Dermis microvascular lymphatic vessel endothelial cell (primary cell): ENCODE measurements at places on chromosomes 1 and 21. TPM values are rescaled to one million over a fixed set of nuclear protein-coding genes. Genes with fewer than 3 reads are reported as not detected.

Gene ACKR1
- under 0.01 TPM in 1 of 2 replicates, not detected in the other for total RNA-seq

Gene ERICH3
- not detected in 2 replicates for total RNA-seq

Gene SLC44A5
- 1.0 and 4.6 TPM in 2 replicates for total RNA-seq

Gene SLC27A3
- total RNA-seq, result 30.4 and 56.1 TPM in 2 replicates

Gene KPRP
- total RNA-seq, result not detected in 2 replicates

Gene FAF1
- total RNA-seq, result 23.7 and 25.0 TPM in 2 replicates

Gene FMOD
- 3.6 and 63.0 TPM in 2 replicates for total RNA-seq

Gene PCBP3
- total RNA-seq, result 0.13 TPM in 2 replicates

Gene FAM76A
- total RNA-seq, result 6.2 and 9.7 TPM in 2 replicates

Gene PDZK1IP1
- 0.13 TPM in 2 replicates for total RNA-seq

Gene PLA2G5
- total RNA-seq, result under 0.01 and 0.25 TPM in 2 replicates

Gene BATF3
- total RNA-seq, result 0.64 and 1.4 TPM in 2 replicates

Gene IL10
- not detected in 2 replicates for total RNA-seq

Gene CTH
- total RNA-seq, result 0.90 and 1.0 TPM in 2 replicates

Gene TCP10L
- under 0.01 and 0.26 TPM in 2 replicates for total RNA-seq

Gene KIRREL1
- total RNA-seq, result 16.2 and 19.8 TPM in 2 replicates

Gene MED8
- total RNA-seq, result 36.3 and 36.7 TPM in 2 replicates

Gene NR0B2
- total RNA-seq, result not detected in 2 replicates

Gene NR1I3
- total RNA-seq, result not detected in 2 replicates

Gene OR6K3
- total RNA-seq, result not detected in 2 replicates

Gene PSMB2
- total RNA-seq, result 18.2 and 21.4 TPM in 2 replicates

Gene SPRR2E
- total RNA-seq, result not detected in 2 replicates

Gene LIN28A
- total RNA-seq, result not detected in 2 replicates

Gene FYB2
- total RNA-seq, result under 0.01 TPM in 1 of 2 replicates, not detected in the other

Gene LCE2C
- total RNA-seq, result not detected in 2 replicates

Gene LAX1
- total RNA-seq, result under 0.01 TPM in 2 replicates

Gene MSH4
- total RNA-seq, result 0.13 TPM in 2 replicates

Gene FMO1
- total RNA-seq, result not detected in 2 replicates

Gene OR10Z1
- not detected in 2 replicates for total RNA-seq

Gene TMEM53
- 4.0 and 4.7 TPM in 2 replicates for total RNA-seq

Gene PRAMEF18
- not detected in 2 replicates for total RNA-seq

Gene MEF2D
- 4.1 and 9.4 TPM in 2 replicates for total RNA-seq

Gene RGS18
- total RNA-seq, result not detected in 2 replicates

Gene LAMB3
- total RNA-seq, result 1.3 and 3.0 TPM in 2 replicates

Gene ANKRD45
- 0.13 TPM in 1 of 2 replicates, not detected in the other for total RNA-seq

Gene LYPLA2
- total RNA-seq, result 113 and 153 TPM in 2 replicates

Gene TMPRSS3
- under 0.01 TPM in 1 of 2 replicates, not detected in the other for total RNA-seq

Gene AADACL3
- total RNA-seq, result not detected in 2 replicates

Gene CFHR2
- total RNA-seq, result not detected in 2 replicates

Gene SMIM1
- 0.39 and 0.51 TPM in 2 replicates for total RNA-seq

Gene NTNG1
- total RNA-seq, result 0.13 TPM in 2 replicates

Gene GCSAML
- total RNA-seq, result not detected in 2 replicates

Gene IFNLR1
- total RNA-seq, result under 0.01 TPM in 1 of 2 replicates, not detected in the other

Gene CNR2
- not detected in 2 replicates for total RNA-seq

Gene FAM89A
- 20.0 and 30.5 TPM in 2 replicates for total RNA-seq

Gene SCMH1
- total RNA-seq, result 8.2 and 12.5 TPM in 2 replicates

Gene FCRL2
- total RNA-seq, result not detected in 2 replicates
